ENCODE measurements at places on chromosomes 2 and 18. TPM values are rescaled to one million over a fixed set of nuclear protein-coding genes. Genes with fewer than 3 reads are reported as not detected.

DNA sequence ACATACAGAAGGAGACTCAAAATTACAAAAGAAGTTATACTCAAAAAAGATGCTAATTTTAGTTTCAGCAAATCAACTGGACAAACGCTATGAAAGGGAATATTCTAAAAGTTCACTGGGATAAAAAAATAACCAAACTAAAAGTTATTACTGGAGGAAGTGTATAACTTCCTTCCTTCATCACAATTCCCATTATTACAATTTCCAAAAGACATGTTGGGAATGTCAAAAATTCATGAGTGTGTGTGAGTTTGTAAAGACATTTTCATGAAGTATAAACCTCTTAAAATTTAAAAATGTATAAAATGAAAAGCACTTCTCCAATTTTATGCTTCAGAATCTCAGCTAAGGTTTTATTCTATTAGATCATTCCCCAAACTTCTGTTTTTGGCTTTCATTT lies 67.8 kb downstream of the MERTK start:
- no peak for DNase-seq

GRCh38 chr2:142134911-142135310 lies 4.1 kb upstream of the LRP1B start:
- DNase-seq: no peak

GRCh38 chr2:140057928-140058327 lies 1277.7 kb upstream of the NXPH2 start:
- DNase-seq: no peak

DNA sequence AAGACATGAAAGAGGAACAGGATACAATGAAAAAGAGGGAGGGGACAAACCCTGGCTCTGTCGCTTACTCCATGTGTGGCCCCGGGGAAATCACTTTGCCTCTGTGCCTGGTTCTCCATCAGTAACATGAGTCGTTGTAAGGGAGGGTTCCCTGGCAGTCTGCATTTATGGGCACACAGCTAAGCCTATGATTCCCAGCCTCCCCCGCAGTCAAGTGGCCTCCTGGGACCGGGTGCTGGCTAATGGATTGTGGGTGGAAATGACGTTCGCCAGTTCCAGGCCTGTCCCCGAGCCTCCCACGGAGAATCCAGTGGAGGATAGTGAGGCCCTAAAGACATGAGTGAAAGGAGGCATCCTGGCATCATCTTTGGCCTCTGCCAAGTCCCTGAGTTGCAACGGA lies 42.7 kb downstream of the SFXN5 start:
- DNase-seq: no peak

The RND3 gene
- total RNA-seq: 225 TPM

The SCG2 gene
- total RNA-seq: 0.19 TPM

The REG3G gene
- total RNA-seq: not detected

GRCh38 chr2:92073036-92073814 lies 2798.0 kb upstream of the TEKT4 start:
- DNase-seq: peak; percentile 81

The LIMS4 gene
- total RNA-seq: 4.9 TPM

DNA sequence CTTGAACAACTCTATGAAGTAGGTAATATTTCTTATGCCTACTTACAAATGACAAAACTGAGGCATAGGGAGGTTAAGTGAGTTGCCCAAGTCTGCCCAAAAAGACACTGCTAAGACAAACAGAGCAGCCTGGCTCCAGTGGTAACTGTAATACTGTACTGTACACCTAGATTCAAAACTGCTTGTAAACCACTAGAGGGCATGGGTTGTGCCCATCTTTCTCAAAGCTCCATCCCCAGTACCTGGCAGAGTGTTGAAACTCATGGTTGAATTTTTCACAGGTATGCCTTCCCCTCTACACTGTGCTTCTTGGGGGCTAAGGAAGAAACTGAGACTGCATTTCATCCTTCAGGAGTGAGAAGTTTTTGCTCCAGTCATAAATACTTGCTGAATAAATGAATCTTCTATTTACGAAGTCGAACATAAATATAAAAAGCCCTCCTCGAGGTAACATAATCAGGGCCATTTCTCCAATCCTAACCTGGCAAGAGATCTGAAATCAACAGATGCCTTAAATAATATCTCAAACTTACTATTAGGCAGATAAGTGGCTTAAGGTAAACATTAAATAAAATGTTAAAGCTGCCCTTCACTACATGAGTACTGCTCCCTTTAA lies 2.0 kb downstream of the PPP4R1 start:
- no peak for DNase-seq

- DNase-seq: no peak
Observed at GRCh38 chr2:201148434-201148990, 32.5 kb downstream of the CFLAR start.

The STPG4 gene
- total RNA-seq: not detected

GRCh38 chr18:79246309-79247108 lies 149.2 kb upstream of the NFATC1 start:
- no peak for DNase-seq

DNA sequence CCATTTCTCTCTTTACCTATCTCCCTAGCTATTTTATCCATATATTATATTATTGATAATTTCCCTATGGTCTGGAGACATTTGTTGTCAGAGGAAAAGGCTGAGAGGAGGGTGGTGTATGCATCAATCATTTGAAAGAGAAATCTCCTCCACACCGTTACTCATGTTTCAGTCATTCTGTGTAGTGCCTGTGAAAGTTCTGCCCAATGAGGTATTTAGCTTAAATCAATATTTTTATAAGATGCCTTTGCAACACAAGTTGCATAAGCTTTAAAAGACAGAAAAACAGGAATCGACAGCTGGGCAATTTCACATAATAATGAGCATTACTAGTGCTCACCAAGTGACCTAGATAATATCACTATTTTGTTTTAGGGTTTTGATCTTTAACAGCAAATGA lies 363.7 kb upstream of the FSIP2 start:
- DNase-seq: no peak

GRCh38 chr2:9556121-9556743 lies 602 bp upstream of the ADAM17 start:
- no peak for DNase-seq

DNA sequence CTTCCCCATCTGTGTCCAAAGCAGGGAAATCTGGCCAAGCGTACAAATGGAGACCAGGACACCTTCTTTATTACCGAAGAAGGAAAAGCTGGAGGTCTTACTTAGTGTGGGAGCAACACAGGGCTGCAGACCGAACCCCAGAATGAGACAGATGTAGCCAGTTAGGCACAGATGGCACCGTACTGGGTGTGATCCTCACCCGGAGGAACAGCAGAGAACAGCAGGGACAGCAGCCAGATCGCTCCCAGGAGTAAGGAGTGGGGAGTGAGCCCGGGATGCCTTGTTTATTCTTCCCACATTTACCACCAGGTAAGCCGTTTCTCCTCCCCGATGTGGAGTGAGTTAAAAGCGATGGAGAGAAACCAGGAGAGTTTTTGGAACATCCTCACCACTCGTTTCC lies 150.7 kb upstream of the SPRED2 start:
- no peak for DNase-seq

Measured in mesenteric fat pad (tissue), 1 donor.